ENCODE measurements at places on chromosomes 4 and X.

DNA sequence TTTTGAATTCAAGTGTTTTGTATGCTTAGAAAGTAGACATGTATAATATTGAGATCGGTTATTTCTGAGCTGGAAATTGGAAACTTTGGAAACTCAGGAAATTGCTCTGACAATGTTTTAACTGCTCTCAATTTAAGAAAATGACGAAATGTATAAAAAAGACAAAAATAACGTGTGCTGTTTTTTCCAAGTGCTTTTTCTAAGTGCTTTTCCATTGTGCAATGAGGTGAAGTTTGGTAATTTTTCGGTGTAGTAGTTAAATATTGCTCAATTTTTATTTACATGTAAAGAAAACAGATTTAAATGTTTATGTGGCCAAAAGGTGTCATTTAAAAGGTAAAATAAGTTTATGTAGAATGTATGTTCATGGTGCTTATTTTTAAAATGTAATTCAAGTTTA is 39.4 kb upstream of the RHOH start:
- DNase-seq: no peak

DNA sequence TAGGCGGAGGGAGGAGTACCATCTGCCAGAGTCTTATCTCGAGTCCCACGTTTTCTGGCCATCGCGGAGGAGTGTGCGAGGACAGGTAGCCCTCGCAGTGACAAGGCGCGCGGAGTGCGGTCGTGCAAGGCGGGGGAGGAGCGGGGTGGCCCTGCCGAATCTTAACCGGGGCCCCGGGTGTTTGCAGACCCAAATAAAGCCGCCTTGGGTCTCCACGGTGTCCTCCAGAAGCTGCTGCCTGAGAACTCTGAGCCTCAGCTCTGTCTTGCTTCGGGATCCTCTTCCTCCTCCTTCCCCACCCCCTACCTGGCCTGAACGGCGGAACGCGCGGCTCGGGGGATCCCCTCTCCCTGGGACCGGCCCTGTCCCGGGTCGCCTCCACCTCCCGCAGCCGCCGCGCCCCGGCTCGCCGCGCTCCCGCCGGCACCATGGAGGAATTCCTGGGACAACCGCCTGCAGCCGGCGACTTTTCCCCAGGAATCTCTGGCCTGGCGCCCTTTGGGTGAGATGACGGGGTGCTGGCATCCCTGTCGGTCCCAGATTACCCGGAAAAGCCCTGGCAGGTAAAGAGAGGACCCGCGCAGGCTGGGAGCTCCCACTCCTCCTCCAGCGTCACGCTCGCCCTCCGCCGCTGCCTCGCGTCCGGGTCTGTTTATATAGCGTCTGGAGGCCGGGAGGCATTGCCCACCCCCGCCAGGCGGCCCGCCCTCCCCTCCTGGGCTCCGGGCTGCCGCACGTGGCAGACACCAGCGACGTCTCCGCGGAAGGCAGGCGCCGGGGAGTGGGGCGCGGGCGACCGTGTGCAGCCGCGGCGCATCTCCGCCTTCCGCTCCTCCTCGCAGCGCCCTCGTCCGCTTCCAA is at the start of gene GALNTL6:
Gene GALNTL6, plus strand, starts transcription at position 740 of the 861 bp plus-strand sequence.
- DNase-seq: peak; percentile 4

GRCh38 chr4:77636902-77637301 is 31.3 kb downstream of the CXCL13 start:
- DNase-seq: peak; percentile 36

DNA sequence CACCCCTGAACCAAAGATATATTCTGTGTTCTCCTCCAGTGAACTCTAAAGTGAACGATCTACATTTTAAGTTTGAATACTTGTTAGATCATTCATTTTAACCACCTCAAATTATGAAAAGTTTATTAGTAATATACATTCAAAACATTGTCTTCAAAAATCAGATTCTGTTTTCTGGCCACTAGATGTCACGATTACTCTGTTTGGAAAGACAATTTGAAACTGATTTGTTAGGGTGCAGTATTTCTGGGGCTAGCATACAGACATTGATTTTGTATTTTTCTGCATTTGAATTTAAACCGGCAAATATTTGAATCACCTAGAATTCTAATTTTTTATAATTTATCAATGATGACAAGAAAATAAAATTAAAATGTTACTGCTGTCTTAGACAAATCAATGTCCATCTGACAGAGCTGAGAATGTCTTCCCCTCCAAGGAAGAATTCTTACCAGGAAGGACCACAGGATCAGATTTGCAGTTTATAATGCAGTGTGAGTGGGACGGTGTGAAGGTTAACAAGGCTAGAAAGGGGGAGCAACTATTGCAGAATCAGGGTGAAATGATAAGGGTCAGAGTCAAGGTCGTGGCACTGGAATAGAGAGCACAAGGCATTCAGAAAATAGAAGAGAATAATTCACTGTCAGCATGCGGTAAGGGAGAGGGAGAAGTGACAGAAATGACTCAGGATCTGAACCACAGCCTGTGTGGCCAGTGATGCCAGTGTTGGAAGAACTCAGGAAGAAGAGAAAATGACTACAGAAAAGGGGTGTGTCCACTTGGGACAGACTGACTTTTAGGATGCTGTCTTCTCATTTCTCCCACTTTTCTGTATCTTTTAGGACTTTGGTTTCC is 91.6 kb downstream of the ANXA10 start:
- peak; percentile 23 for DNase-seq

DNA sequence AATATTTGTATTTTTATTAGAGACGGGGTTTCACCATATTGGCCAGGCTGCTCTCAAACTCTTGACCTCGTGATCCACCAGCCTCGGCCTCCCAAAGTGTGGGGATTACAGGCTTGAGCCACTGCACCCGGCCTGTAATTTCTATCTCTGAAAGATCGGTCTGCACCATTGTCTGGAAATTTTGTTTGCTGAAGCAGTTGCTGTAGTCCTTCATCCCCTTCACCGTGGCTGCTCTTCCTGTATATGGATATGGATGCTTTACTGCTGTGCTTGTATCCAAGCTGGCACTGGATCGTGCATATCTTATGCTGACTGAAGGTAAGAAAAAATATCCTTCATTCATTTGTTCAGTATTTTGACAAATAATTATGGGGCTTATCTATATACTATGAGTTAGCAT is 338.4 kb upstream of the GNPDA2 start:
- DNase-seq: no peak

- no peak for DNase-seq
Observed at GRCh38 chr4:6368096-6368495, 98.4 kb downstream of the WFS1 start.

GRCh38 chr4:7941111-7941964 is 1.7 kb upstream of the AFAP1 start:
- no peak for DNase-seq

DNA sequence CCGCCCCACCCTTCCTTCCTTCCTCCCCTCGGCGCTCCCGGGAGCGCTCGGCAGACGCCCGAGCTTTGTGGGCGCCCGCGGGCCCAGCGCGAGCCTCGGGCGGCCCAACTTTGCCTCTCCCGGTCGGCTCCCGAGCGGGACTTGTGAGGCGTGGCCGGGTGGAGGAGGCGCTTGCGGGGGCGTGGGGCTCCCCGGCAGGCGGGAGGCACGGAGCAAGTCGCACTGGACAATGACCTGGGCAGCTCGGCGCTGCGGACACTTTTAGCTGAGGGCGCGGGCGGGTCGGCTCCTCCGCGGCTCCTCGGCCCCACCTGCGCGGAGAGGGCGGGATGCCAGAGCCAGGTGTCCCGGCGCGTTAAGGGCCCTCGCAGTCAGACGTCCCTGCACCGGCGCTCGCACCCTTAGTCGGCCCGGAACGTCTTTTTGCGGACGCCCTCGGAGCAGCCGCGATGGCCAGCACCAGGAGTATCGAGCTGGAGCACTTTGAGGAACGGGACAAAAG is 385 bp downstream of the DCLK2 start:
- no peak for DNase-seq

- DNase-seq: no peak
Observed at GRCh38 chrX:15750611-15751154, 12.6 kb downstream of the CA5B start.

- no peak for DNase-seq
Observed at GRCh38 chr4:41713768-41714167, 34.8 kb downstream of the PHOX2B start.

- no peak for DNase-seq
Observed at GRCh38 chrX:114712466-114712865, 128.6 kb downstream of the HTR2C start.

- no peak for DNase-seq
Observed at GRCh38 chr4:104971462-104971861, 175.2 kb upstream of the TET2 start.

DNA sequence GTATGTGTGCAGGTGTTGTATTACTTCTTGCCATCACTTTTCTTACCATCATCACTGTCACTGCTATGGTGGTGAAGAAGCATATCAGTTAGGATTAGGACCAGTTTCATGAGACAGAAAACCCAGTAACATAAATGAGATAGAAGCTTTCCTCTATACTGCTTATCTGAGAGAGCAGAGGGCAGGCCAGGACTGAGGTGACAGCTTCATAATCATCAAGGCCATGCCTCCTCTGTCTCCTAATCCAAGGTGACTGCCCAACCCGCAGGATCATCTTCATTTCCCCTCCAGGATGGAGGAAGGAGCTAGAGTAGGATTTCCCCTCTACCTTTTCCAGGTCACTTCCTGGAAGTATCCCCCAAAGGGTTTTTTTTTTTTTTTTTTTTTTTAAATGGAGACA is 35.4 kb downstream of the TMEM131L start:
- DNase-seq: no peak

GRCh38 chr4:182418054-182418734 is 175.0 kb downstream of the TENM3 start:
- no peak for DNase-seq

DNA sequence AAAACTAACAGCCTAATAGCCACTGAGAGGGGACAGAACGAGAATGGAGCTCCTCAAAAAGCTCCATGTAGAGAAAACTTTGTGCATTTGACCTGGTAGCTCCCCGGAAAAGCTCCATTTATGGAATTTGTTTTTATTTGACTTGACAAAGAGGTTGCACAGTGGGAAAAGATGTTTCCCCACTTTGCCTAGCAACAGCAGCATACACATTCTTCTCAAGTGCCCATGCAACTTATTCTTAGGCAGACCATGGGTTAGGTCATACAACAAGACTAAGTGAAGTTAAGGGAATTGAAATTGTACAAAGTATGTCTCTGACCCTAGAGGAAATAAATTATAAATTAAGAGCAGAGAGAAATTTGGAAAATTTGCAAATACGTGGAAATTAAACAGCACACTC is 949.6 kb upstream of the PRKX start:
- no peak for DNase-seq

- no peak for DNase-seq
Observed at GRCh38 chrX:28854637-28855036, 267.4 kb downstream of the IL1RAPL1 start.

GRCh38 chrX:138710866-138711341 is 613 bp downstream of the FGF13 start:
- no peak for DNase-seq

- DNase-seq: no peak
Observed at GRCh38 chrX:9333873-9334560, 130.8 kb upstream of the TBL1X start.

- no peak for DNase-seq
Observed at GRCh38 chr4:83510442-83510841, 25.5 kb upstream of the GPAT3 start.

- DNase-seq: peak; percentile 1
Observed at GRCh38 chr4:150852216-150852615, 162.9 kb downstream of the LRBA start.

DNA sequence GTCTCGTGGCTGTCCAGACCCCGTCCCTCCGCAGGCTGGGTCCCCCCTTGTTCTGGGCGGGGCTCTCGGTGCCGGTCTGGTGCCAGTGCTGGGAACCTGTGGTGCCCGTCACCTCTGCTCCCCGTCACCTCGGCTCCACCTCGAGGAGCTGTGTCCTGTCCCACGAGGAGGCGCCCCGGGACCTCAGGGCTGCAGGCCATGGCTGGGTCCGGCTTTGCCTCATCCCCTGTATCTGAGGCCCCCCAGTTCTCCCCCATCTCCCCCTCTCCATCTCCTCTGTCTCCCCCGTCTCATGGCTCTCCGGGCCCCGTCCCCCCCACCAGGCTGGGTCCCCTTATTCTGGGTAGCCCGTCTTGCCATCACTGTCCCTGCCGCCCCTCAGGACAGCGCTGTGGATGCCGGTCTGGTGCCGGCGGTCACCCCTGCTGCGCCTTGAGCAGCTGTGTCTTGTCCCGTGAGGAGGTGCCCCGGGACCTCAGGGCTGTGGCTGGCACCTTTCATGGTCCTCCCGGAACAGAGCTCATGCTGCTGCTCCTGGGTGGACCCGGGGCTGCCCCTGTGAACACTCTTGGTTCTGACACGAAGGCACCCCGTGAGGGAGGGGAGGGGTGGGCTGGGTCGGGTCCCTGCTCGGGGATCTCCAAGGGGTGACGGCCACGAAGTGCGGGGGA is 13.4 kb upstream of the GTPBP6 start:
- DNase-seq: no peak

DNA sequence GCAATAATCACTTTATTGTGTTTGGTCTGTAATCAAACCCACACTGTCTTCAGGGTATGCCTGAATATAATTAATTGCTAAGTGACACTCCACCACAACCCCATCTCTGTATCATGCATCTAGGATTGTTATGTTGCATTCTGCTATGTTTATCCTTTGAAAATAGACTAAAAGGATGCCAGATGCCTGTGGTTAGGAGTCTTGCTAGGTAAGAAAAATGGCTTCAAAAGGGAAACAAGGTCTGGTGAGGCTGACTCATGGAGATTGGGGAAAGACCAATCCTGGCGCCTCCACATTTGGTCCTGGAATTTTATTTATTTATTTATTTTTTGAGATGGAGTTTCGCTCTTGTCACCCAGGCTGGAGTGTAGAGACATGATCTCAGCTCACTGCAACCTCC is 360.5 kb upstream of the SLC7A11 start:
- DNase-seq: peak; percentile 32

DNA sequence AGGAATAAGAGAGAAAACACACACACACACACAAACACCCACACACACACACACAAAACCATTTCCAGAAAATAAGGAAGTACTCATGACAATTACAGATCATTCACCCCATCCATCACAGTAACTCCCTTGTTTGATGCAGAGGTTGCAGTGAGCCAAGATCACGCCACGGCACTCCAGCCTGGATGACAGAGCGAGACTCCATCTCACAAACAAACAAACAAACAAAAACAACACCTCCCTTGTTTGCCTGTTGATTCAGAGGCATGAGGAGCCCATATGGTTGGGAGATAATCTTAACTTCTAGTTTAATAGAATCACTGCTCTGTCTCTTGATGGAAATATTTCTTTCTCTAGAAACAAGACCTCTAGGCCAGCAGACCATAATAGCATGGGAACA is 2043.5 kb upstream of the AGA start:
- no peak for DNase-seq

- DNase-seq: peak; percentile 15
Observed at GRCh38 chrX:41384051-41384705, 50.2 kb downstream of the DDX3X start.

DNA sequence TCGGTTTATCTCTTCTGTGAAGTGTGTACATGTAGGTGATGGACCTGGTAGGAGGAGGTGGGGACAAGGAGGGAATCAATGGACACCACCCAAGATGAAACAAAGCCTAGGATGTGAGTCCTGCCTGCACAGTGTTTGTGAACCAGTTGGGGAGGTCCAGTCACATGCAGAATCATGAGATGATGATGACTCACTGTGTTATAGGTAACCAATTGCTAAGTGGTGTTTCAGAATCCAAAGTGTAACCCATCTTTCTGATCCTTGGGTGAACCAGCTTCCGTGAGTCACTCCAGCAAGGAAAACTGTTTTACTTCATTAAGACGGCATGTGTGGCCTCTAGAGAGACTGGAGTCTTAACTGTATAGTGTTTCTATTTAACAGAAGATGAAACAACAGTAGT is 57.9 kb upstream of the HPF1 start:
- DNase-seq: no peak
